COLO829 (cell line): ENCODE measurements at places on chromosomes 3 and 15.
A peak's percentile ranks its signal among the peaks of the same experiment; 100 is the strongest.

DNA sequence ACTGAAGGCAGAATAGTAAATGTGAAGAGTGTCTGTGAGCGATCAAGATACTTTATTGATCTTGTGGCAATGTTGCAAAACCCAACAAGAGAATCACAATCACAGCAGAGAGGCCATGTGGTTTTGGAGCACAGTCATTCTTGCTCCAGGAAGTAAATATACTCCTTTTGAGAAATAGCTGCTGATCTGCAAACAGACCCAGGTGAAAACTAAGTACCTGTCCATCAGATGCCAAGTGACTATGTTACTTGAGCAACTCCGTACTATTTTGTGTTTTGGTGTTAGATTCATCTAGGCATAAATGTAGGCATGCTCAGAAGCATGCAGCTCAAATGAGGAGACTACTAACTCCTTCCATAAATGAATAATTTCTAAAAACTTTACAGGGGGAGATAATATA is 627.9 kb downstream of the ZBBX start:
- DNase-seq: no peak

DNA sequence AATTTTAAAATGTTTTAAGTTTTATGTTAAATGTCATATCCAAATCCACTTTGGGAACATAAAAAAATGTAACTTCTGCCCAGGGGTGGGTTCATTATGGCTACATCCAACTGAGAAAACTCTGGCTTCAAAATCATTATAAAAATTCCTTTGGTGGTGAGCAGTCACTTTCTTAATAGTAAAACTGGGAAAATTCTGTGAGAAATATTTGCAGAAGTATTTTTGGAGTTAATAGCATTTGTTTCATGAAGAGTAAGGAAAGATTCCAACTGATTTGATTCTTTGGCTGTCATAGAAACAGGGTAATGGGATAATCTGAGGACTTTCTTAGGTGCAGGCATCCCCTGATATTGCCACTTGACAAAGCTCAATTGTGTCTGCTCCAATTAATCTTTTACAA is 38.8 kb downstream of the CPA3 start:
- DNase-seq: no peak

DNA sequence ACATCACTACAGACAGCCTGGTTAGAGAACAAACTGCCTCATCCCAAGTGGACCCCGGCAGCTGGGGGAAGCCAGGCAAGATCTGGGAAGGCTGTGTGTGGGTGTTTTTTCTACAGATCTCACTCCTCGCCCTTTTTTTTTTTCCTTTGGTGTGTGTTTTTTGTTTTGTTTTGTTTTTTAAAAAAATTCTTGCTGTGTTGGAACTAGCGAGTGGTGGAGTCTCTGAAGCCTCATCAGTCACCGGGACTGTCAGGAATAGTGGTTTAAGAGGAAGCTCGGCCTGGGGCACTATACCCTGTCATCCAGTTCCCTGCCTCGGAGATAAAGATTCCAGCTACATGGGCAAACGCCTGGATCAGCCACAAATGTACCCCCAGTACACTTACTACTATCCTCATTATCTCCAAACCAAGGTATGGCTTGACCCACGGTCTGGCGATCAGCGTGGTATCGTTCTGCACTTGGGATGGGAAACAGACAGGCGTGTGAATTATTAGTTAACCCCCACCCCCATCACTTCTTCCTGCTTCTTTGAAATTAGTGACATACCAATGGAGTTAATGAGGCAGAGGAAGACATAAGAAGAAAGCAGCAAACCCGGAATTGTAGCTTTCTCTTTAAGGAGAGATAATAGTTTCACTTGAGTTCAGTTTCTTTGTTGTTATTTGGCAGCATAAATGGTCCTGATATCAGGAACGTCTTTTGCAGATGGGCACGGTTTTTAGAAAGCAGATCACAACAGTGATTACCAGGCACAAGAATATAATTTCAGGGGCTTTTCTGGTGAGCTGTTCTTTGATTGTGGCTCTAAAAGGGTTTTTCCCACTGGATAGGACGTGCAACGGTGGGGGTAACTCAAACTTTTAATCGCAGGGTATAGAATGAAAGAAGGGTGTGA is 722 bp downstream of the RBMS3 start:
- no peak for DNase-seq

GRCh38 chr3:105359098-105359762 is 7.5 kb upstream of the ALCAM start:
- peak; percentile 84 for DNase-seq

DNA sequence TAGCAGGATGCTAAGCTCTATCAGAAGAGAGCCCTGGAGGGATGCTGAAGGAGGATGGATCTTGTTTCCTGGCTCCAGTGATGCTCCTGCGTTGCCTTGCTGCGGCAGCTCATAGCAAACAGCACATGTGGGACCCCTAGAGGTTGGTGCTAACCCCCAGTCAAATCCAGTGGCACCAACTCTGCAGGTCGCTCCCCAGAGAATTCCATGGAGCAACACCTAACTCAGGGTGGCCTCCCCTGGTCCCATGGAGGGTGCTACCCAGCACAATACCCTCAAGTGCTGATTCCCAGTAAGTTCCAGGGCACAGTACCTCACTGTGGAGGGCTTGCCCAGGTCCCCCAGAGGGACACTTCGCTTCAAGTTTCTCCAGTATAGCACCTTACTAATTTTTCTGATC is 231.2 kb downstream of the NEK10 start:
- no peak for DNase-seq

GRCh38 chr3:190499122-190499521 is 14.8 kb upstream of the IL1RAP start:
- DNase-seq: no peak

- DNase-seq: peak; percentile 28
These were observed 11.8 kb upstream of the HRG start for GRCh38 chr3:186653984-186654383.

- no peak for DNase-seq
These were observed 138.7 kb downstream of the FOXP1 start for GRCh38 chr3:71444861-71445259.

GRCh38 chr3:138450704-138451424 is 16.4 kb downstream of the ESYT3 start:
- DNase-seq: no peak

- DNase-seq: no peak
These were observed 49.2 kb downstream of the CTNNB1 start for GRCh38 chr3:41248525-41248924.

GRCh38 chr15:64651601-64652191 is 123.7 kb downstream of the RBPMS2 start:
- DNase-seq: no peak

- no peak for DNase-seq
These were observed 63.6 kb upstream of the MEF2A start for GRCh38 chr15:99502182-99502581.
